ENCODE measurements at places on chromosomes 2 and 18.
A peak's percentile ranks its signal among the peaks of the same experiment; 100 is the strongest.

DNA sequence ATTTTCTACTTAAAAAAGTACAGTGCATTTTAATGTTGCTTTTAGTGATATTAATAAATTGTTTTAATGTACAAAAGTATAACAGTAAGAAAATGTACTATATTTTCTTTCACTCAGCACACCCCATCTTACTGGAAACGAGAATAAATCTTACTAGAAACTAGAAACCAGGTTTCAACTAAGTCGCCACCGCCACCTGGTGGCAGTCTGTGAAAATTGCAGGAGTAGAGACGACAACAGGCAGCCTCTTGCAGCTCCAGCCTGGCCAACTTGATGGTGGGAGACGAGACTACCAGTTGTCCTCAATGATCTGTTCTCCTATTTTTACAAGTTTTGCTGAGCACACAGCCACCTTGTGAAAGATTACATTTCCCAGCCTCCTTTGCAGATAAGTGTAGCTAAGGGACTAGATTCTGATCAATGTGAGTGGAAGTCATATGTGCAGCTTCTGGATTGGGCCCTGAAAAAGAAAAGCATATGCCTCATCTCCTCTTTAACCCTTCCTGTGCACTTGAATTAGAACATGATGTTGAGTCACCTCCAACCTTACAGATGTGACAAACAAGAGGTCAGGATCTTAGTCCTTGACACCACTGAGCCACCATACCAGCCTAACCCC is 8.7 kb downstream of the OTOF start:
- peak; percentile 30 for DNase-seq

DNA sequence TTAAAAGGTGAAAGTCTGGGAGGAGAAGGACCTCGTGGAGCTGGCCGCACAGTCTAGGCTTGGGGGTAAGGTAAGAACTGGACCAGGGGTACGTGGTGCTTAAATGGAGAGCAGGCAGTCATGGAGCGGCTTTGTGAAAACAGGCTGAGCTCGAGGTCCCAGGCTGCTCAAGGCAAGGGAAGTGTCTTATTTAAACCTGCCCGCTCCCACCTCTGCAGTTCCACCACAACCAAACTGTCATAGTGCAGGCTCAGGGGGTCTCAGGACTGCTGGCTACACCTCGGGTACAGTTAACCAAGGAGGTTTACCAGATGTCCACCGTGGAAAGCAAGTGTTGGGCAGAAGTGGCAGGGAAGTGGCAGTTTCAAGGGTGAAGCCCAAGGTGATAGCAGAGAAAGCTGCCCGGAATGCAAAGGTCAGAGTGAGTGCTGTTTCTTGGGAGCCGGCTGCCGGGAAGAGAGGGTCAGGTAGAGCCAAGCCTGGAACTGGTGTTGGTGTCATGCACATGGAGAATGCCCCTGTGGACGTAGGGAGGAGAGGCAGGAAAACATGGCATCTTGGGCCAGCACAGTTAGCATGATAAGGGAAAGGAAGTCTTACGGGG is 203.3 kb downstream of the GBX2 start:
- DNase-seq: no peak

GRCh38 chr2:146890491-146890890 is 954.3 kb upstream of the ACVR2A start:
- no peak for DNase-seq

DNA sequence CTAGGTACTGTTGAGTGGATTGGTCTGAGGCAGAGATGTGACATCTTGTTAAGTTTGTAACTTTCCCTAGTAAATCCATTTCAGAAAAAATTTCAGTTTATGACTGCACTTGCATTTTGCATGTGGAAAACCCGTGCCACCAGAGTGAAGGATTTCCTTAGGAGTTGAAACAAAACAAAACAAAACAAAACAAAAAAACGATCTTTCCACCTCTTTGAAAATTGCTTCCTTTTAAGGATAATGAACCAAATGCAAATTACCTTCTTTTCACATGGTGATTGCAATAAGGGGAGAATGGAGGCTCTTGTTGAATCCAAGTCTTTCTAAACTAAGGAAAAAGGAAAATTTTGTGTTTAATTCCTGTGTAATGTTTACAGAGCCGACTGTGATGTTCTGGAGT is 43.2 kb downstream of the PHLPP1 start:
- no peak for DNase-seq

- peak; percentile 91 for DNase-seq
Observed at GRCh38 chr2:195520671-195521155, 136.3 kb upstream of the SLC39A10 start.

DNA sequence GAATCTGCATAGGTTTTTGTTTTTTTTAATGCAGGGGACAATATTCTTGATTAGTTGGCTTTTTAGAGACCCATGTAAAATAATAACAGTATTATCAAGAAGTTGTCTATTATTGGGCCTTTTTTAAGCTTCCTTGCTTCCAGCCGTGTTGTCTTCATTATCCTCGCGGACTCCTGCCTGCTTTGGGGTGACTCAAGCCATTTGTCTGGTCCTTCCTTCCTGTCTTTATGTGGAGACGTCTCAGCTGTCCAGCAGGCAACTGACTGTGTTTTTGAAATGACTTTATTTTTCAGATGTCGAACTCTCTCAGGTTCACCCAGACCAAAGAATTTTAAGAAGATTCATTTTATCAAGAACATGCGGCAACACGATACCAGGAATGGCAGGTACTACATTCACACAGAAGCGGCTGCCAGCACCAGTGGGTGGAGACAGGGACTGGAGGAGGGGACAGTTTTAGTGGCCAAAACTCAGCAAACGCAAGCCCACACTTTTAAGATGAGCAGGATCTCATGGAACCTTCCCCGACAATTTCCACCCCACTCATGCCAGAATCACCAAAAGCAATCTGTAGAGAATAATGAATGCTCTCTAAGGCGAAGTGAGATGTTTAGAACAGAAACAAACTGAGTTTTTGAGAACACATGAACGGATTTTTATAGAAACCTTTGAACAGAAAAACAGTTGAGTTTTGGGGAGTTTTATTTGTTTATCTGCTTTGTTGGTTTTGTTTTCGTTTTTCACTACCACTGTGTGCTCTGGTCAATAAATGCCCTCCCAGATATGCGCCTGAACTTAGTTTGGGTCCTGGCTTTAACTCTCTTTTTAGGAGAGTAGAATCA is 59.1 kb downstream of the CABLES1 start:
- DNase-seq: no peak

DNA sequence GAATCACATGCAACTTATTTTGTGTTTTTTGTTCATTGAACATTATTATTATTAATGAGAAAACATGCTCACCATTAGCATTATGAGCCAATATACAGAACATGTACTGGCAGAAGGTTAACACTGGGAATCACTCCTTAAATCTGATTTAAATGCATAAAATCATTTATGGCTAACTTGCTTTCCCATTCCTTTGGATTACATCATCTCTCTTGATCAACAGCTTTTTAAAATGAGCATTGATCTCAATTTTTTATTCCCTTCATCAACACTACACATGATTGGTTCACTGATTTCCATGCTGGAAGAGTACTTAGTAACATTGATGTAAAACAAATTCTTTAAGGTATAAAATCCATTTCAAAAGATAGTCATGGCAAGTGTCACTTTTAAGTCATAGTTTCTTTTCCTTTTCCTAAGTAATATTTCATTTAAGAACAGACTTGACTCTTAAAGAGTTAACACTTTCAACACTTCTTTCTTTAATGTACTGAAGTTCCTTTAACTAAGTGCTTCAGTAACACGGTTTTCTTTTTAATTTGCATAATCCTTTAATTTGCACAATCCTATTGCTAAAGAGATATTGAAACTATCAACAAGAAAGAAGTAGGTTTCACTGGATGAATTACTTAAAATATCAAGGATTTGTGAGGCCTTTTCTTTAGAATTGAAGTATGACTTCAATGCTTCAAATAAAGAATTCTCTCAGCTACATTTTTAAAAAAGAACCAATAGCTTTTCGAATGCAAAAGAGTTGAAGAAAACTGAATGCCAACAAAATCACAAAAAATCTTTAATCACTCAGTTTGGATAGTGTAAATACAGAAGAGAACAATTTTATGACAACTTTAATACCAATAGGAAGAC is 24.9 kb upstream of the BUB1 start:
- DNase-seq: no peak

- no peak for DNase-seq
Observed at GRCh38 chr2:149586898-149587219, 716 bp downstream of the MMADHC start.
